Stimulated activated CD4-positive, alpha-beta T cell treated with anti-CD3 and anti-CD28 coated beads, Interleukin-15, amount 100 ng/mL, for 1 hour (primary cell): ENCODE measurements at places on chromosomes 5 and 9.

GRCh38 chr5:10355071-10355889 is 1.8 kb downstream of the MARCHF6 start:
- no peak for DNase-seq

GRCh38 chr5:167709625-167710024 is 581.8 kb upstream of the WWC1 start:
- DNase-seq = no peak

GRCh38 chr5:104736073-104736472 is 1173.5 kb upstream of the NUDT12 start:
- DNase-seq = no peak

DNA sequence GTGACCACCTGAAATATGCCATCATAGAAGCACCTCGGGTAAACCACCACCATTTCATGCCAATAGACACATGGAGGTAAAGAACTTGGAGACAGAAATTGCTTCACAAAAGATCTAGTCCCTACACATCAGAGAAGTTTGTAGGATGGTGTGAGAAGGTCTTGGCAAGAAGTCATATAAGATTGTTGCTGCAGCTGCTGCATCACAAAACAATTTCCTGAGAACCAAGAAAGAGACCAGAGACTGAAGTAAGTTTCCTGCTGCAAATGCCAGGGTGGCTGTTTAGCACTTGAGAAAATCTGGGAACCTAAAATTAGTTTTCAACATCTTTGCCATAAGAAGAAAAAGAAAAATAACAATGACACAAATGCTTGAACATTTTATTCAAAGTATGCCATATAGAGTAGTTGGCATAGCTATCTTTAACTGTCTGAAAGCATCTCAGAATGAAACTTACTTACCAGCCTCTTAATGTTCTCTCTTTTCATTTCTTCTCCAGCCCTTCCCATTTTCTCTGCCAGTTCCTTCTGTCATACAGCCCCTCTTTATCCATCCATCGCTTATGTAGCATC is 114.3 kb downstream of the KCTD16 start:
- DNase-seq = no peak

DNA sequence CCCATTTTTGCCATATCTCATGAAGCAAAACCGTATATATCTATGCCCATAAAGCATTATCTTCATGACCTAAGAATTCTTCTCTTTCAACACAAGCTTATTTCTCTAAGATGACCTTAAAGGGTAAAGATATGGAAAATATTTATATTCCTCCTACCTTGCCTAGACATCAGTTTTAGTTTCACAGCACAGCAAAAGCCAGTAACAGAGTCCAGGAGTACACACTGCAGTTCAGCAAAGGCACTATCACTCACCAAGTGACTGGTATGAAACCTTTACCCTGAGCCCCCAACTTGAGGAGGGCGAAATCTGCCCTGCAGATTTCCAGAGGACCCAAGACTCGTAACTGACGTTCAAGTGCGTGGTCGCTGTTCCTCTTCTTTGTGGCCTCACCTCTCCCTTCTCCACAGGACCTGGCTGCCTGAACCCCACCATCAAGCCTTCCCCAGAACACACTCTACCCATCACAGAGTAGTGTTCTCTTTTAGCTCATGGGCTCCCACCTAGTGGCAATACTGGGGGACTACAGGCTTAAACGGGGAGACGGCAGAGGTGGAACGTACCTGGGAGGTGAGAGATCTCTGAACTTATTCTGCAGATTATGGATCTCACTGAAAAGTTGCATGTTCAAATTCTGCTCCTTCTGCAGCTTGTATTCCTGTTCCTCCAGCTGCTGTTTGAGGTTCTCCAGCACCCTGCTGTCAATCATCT is 141.0 kb downstream of the CDK5RAP2 start:
- DNase-seq = no peak

- no peak for DNase-seq
Measured at GRCh38 chr9:14389657-14390056, 75.7 kb upstream of the NFIB start.

GRCh38 chr5:20959347-20959746 is 971.3 kb upstream of the CDH18 start:
- DNase-seq = no peak

DNA sequence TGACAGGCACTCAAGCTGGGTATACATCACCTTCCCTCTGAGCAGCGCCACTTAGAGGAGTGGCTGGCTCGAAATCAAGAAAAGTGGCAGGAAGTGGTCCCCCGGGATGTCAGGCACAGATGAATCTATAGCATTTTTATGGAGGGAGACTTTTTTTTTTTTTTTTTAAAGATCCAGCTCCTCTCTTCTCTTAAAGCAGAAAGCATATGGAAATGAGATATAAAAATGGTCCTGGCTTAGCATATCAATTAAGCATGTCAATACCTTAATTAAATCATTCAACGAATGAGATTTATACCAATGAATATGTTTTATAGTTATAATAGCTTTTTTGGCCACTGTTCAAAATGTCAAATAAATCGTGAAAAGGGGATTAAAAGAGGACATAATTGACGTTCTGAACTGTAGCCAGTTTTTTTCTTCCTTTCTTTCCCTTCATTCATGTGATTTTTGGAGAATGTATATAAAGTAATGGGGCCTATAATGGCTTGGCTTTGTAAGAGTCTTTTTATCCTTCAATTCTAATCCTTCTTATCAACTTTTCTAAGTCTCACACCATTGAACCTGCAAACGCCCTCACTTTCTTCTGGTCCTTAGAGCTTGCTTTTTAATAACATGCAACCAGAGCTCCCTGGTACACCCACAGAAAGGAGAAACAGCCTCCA is 319.2 kb upstream of the PANK3 start:
- DNase-seq = no peak

DNA sequence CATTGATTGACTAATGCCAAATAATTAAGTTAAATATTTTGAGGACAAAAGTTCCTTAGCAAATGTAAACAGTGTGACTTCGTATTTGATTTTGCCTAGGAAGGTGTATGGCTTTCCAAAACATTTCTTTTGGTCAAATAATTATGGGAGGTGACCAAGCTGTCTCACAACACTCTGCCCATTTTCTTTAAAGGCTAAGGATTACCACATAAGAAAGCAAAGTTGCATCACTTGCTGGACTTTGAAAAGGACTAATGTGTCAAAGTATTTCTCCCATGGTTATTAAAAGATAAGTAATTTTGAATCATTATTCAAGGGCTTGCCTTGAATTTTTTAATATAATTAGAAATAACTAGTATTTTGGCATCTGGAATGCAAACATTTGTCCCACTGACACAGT is 74.7 kb downstream of the HAPLN1 start:
- DNase-seq = no peak

GRCh38 chr9:34634551-34635248 is 2.9 kb downstream of the SIGMAR1 start:
- DNase-seq = no peak

DNA sequence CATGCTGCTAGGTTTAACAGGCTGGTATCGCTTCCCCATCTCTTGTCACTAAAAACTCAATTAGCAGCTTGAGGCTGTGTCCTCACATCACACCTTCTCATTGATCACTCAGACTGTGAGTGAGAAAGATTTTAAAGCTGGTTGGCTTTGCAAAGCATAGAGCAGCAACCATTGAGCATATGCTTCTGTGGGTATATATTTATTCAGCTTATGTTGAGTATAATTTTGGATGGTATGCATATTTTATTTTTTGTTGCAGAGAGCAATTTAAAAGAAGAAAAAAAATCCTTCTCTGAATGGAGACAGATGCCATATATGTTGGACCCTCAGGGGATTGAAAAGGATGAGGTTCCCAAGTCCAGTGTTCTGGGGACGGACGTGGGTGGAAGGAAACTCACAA is 162.6 kb downstream of the TRIM32 start:
- DNase-seq = no peak

- no peak for DNase-seq
Measured at GRCh38 chr9:97136421-97136820, 97.5 kb upstream of the CTSV start.

DNA sequence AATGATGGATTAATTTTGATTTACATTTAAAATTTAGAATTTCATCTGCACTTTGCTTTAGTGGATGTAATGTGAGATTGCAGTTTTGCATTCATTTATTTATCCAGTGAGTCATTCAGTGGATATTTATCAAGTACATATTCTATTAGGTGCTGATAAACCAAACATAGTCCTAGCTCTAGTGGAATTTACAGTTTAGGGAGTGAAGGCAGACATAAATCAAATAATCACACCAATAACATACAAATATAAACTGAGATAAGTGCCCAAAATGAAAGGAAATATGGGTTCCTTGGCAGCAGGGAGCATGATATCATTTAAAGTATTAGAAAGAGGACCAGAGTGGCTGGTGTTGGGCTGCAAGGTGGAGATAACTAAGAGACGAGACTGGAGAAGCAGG is 14.7 kb upstream of the NIPBL start:
- DNase-seq = no peak

DNA sequence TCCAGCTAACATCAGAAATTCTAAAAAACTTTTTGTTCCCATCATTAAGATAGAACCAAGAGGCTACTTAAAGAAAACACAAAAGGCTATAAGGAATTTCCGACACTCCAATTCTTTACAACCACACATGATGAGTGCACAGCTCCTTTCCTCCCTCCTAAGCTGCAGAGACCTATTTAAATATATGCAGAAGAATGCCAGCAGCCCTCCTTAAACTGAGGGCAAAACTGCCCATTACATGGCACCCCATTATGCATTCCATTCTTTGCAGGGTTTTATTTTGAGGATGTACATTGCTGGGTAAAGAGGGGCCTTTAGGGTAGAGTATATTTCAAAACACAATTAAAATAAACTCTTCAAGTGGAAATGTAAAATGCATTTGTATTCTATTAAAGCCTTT is 502.9 kb downstream of the RASEF start:
- DNase-seq = no peak

- no peak for DNase-seq
Measured at GRCh38 chr5:168401880-168402279, 84.4 kb upstream of the RARS1 start.

DNA sequence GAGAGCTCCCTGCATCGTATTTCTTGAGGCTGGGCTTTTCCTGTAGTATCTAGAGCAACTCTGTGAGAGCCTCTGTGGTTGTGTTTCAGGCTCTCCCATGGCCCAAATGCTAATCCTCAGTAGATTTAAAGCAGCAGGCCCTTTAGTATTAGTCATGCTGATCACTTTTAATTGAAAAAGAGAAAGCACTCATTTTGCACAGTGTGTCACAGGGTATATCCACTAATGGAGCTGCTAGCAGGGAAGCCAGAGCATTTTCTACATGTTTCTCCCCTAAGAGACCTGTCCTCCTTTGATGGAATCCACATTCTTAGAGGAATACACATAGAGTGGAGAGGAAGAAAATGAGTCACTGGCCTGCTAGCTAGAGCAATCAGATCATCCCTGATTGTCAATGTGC is 348.5 kb downstream of the TMEM232 start:
- no peak for DNase-seq

- DNase-seq = no peak
Measured at GRCh38 chr9:14092344-14092743, 221.6 kb downstream of the NFIB start.

DNA sequence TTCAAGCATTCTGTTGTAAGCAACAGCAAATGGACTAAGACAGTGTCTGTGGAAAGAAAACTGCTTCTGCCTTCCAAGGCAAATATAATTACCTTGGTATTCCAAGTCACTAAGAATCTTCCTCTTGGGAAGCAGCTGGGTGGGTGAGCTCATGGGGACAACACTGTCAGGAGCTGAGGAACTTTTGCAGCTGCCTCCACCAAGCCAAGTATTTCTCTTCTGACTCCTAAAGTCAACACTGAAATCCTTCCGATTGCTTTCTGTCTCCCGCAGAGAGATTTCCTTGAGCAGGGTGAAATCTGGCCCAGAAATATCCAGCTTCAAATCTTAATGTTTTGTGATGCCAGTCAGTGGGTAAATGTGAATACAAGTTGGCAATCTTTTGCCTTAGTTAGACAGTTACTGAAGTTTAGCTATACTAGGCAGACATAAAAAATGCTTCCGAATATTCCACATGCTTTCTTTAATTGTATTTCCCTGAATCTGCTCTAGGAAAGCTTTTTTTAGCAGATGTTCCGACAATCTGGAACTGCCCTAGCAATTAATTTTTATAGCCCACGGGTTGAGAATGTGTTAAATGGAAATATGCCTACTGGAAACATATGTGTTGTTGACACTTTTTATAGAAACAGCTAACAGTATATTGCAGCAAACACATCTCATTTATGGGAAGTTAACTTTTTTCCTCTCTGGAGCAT is 369.9 kb upstream of the DAB2 start:
- DNase-seq = no peak

DNA sequence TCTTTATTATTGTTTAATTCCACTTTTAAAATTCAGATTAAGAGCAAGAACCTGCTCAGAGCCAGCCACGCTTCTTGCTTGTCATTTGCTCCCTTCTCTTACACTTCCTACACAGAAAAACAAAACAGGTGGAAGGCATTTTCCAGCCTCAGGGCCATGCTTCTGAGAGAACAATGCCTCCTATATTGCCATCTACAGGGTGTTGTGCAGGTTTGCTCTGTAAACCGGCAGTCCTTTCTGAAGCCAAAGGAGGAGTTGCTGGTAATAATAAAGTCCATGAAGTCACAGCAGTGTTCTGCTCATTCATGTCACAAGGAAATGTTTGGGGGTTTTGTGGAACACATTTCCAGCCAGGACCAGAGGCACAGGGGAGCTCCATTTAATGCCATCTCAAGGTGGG is 16.1 kb upstream of the PRLR start:
- DNase-seq = no peak

GRCh38 chr5:126648471-126648870 is 47.7 kb downstream of the PHAX start:
- no peak for DNase-seq

- DNase-seq = no peak
Measured at GRCh38 chr5:14659821-14660607, 4.5 kb upstream of the OTULIN start.

GRCh38 chr9:100505564-100506159 is 32.7 kb downstream of the TMEFF1 start:
- DNase-seq = peak; percentile 41

- no peak for DNase-seq
Measured at GRCh38 chr9:95096381-95096780, 221.1 kb downstream of the FANCC start.
